NCI-H524 (cell line): ENCODE measurements at places on chromosomes 16 and 17.

- DNase-seq = no peak
Measured at GRCh38 chr16:64398793-64399192, 723.1 kb downstream of the CDH11 start.

DNA sequence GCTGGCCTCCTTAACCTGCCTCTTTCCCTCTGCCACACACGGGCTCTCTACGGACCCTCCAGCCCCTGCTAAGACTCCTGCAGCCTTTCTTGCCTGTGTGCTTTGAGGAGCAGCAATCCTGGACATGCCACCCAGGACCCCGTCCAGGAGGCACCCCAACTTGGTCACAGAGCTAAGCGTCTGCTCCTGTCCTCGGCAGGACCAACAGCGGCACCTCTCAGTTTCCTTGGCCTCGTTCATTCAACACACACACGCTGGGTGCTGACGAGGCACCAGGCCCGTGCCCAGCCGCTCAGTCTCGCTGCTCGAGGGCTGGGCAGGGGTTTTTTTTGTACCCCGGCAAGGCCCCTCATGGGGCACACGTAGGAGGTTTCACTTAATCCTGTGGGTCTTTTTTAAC is 15.2 kb downstream of the RPH3AL start:
- no peak for DNase-seq

DNA sequence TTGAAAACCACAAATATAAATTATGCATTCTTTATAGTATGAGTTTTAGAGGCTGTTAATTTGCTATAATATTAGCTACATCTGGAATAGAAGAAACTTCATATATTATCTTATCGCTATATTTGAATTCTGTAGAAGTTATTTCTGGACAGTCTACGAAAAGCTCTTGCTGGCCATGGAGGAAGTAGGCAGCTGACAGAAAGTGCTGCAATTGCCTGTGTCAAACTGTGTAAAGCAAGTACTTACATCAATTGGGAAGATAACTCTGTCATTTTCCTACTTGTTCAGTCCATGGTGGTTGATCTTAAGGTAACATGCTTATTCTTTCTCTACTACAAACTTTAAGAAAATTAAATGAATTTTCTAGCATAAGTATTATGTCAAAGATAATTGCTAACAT is 96.8 kb downstream of the OMG start:
- DNase-seq = no peak

- no peak for DNase-seq
Measured at GRCh38 chr17:67485666-67486065, 108.6 kb downstream of the PITPNC1 start.

DNA sequence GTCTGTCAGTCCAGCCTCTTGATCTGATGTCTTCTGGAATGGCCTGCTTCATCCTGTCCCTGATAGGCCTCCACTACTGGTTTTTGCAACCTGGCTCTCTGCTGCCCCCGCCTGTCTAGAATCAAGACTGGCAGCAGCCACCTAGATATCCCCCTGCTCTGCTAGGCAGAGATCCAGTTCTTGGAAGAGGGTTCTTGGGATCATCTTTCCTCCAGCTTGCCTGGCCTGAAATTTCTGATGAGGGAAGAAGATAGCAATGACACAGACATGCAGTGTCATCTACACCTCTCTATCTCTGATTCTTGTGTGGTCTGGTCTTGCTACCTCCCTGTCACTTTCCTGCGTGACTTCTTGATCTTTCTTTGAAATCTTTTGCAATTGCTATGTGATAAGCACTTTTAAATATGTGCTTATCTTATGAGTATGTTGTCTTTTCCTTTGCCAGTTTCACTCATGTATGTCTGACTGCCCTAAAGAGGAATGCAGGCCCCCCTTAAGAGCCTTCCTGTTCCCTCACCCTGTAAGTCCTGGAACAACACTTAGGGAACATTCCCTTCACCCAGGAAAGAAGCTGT is 20.3 kb upstream of the NFATC3 start:
- DNase-seq = peak; percentile 53

- DNase-seq = peak; percentile 18
Measured at GRCh38 chr16:19837984-19838707, 46.5 kb downstream of the GPRC5B start.

DNA sequence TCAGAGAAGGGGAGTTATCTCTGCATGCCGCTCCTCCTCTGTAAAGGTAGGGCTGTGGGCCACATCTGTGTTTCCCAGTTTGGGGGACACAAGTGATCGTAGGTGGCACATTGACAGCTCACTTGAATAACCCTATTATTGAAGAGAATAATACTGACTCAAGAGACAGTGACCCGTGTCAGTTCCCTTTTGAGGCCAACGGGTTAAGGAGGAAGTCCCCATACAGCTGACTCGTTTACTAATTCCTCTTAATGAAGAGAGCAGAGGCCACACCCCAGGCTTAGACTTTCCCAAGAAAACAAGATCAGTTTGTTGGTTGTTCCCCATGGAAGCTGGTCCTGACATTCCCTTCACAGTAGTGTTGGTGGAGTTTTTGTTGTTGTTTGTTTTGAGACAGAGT is 33.0 kb downstream of the IL4R start:
- DNase-seq = no peak

GRCh38 chr17:49703557-49704277 is 4.0 kb downstream of the SLC35B1 start:
- DNase-seq = peak; percentile 23

- DNase-seq = no peak
Measured at GRCh38 chr16:66904846-66905632, 13.6 kb downstream of the CDH16 start.

- no peak for DNase-seq
Measured at GRCh38 chr17:8825802-8826201, 26.6 kb upstream of the MFSD6L start.

DNA sequence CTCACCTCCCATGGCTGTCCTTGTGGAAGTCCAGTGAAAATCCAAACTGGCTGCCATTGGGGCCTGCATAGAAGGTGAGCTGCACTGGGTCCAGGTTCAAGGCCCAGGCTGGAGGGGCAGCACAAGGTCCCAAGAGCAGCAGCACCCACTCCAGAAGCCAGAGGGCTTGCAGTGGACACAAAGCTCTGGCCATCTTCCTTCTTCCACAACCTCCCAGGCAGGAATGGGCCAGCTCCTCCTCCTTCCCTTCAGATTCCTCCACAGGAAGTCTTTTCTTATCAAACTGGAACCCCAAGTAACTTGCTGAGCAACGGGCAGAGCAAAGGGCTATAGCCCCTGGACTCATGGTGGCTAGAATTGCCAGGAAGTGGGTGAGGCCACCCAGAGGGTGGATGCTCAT is at the start of gene ITGA2B:
TSS of gene ITGA2B (minus strand) at position 369 of the 400 bp plus-strand sequence. CDS start at position 193, 176 bp downstream.
- no peak for DNase-seq

DNA sequence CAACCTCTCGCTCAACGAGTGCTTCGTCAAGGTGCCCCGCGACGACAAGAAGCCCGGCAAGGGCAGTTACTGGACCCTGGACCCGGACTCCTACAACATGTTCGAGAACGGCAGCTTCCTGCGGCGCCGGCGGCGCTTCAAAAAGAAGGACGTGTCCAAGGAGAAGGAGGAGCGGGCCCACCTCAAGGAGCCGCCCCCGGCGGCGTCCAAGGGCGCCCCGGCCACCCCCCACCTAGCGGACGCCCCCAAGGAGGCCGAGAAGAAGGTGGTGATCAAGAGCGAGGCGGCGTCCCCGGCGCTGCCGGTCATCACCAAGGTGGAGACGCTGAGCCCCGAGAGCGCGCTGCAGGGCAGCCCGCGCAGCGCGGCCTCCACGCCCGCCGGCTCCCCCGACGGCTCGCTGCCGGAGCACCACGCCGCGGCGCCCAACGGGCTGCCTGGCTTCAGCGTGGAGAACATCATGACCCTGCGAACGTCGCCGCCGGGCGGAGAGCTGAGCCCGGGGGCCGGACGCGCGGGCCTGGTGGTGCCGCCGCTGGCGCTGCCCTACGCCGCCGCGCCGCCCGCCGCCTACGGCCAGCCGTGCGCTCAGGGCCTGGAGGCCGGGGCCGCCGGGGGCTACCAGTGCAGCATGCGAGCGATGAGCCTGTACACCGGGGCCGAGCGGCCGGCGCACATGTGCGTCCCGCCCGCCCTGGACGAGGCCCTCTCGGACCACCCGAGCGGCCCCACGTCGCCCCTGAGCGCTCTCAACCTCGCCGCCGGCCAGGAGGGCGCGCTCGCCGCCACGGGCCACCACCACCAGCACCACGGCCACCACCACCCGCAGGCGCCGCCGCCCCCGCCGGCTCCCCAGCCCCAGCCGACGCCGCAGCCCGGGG is 1.3 kb downstream of the FOXC2 start:
- DNase-seq = no peak

GRCh38 chr16:78663690-78664089 is 564.2 kb downstream of the WWOX start:
- DNase-seq = no peak

- DNase-seq = no peak
Measured at GRCh38 chr17:11056926-11057325, 184.1 kb upstream of the SHISA6 start.

GRCh38 chr16:54533856-54534490 is 247.4 kb upstream of the IRX3 start:
- no peak for DNase-seq

DNA sequence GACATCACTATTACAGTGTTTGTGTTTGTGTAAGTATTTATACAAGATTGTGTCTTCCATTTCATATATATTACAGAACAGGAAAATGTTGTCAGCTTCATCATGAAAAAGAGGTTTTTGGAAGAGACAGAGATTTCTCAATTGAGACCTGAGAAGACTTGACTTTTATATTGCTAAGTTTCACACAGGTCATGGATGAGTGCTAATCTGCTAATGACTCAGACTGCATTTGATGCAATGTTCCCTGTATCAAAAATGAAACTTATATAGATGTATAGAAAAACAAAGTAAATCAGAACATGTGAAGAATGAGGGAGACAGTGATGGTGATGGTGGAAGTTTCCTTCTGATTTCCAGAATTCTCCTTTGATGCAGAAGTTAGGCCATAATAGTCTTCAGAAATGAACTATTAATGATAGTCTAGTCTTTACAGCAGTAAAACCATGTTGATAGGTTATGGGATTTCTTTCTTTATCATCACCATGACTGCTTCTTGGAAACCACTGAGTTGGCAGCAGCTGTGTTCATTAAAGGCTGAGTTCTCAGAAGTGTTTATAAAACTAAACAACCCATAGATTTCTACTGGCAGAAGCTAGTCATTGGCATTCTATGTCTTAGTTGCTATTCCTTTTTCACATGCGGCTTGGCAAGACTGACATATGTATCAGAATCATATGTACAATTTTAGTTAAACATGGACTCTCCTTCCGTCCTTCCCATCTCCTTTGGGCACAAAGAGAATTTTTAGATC is 56.1 kb downstream of the PCTP start:
- no peak for DNase-seq

- no peak for DNase-seq
Measured at GRCh38 chr16:19437280-19437679, 19.6 kb downstream of the TMC5 start.

DNA sequence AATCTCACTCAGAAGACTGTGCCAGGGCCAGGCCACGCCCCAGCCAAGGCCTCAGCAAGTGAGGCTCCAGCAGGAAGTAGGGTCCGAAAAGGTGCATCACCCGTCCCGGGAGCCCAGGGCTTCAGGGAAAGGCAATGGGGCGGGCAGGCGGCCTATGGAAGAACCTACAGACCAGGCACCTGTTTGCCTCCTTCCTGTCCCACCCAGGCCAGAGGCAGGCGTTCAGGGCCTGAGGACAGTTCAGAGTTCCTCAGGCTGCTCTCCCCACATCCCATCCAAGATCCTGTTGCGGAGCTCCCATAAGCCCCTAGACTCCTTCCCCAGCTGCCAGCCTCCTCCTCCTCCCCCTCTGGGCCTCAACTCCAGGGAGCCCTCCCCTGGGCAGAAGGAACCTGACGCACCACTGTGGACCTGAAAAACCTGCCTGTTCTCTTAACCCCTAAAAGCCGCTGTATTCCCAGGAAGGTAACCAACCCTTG is 2.3 kb downstream of the CLUH start:
- DNase-seq = no peak

GRCh38 chr17:76716146-76716838 is 5.5 kb upstream of the MXRA7 start:
- peak; percentile 52 for DNase-seq

- no peak for DNase-seq
Measured at GRCh38 chr16:87634411-87634810, 32.1 kb downstream of the JPH3 start.

DNA sequence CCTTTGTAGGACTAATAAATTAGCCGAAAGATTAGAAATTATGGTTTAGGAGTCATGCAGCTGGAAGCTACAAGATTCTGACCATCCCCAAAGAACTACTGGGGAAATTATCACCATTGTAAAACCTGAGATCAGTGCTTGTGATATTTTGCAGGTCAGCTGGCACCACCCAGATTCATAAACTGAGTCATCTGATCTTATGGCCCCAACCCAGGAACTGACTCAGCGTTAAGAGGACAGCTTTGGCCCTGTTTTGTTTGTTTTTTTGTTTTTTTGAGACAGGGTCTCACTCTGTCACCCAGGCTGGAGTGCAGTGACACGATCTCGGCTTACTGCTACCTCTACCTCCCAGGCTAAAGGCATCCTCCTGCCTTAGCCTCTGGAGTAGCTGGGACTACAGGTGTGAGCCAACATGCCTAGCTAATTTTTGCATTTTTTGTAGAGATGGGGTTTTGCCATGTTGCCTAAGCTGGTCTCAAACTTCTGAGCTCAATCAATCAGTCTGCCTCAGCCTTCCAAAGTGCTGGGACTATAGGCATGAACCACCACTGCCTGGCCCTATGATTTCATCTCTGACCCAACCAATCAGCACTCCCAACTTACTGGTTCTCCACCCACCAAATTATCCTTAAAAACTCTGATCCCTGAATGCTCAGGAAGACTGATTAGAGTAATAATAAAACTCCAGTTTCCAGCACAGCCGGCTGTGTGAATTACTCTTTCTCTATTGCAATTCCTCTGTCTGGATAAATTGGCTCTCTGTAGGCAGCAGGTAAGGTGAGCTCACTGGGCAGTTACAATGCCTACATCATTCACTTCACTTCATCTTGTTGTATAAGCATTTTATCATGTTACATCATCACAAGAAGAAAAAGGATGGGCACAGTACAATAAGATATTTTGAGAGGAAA is 79.4 kb upstream of the KSR1 start:
- no peak for DNase-seq

GRCh38 chr16:30748634-30749445 is 615 bp downstream of the PHKG2 start:
- no peak for DNase-seq

- peak; percentile 30 for DNase-seq
Measured at GRCh38 chr17:48544349-48545021, 424 bp downstream of the HOXB2 start.
